ENCODE measurements at places on chromosomes 11 and 22.

DNA sequence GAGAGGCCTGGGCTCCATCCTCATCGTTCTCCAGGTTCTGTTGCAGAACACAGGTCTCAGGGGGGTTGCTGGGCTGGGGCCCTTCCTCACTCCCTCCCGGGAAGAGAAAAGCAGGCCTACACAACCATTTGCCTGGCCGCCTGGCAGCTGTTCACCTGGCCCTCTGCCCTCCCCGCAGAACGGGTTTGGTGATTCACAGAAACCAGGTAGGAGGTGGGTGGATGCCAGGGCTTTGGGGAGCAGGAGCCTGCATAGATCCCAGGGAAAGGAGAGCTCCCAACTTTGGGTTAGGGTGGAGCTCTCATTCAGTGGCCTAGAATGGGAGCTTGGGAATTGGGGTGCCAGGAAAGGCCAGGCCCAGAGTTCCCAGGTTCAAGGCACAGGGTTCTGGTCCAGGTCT, 995 bp downstream of the TMEM134 start:
- DNase-seq, result no peak

GRCh38 chr22:33130473-33130872, 72.3 kb upstream of the SYN3 start:
- DNase-seq, result no peak

- no peak for DNase-seq
Measured at GRCh38 chr11:47566149-47566698, 825 bp downstream of the PTPMT1 start.

DNA sequence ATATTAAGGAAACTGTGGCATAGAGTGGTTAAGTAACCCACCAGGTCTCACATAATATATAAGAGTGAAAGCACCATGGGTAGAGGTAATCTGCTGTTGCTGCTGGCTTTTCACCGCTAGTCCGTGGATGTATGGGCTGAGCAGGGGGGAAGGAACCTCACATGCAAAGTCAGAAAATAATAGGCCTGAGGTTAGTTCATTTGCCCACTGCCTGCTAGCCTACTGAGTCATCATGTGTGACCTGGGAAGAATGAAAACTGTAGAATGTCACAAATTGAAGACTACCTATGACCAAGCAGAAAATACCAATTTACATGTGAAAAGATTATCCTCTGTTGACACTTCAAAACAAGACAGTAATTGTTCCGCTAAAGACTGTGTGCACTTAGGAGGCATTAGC, 560.1 kb upstream of the FAT3 start:
- no peak for DNase-seq

GRCh38 chr11:33835143-33835878, 56.6 kb downstream of the LMO2 start:
- DNase-seq, result no peak

- no peak for DNase-seq
Measured at GRCh38 chr11:106421676-106422292, 344.3 kb downstream of the AASDHPPT start.

GRCh38 chr11:587978-588380, 11.7 kb downstream of the PHRF1 start:
- no peak for DNase-seq

DNA sequence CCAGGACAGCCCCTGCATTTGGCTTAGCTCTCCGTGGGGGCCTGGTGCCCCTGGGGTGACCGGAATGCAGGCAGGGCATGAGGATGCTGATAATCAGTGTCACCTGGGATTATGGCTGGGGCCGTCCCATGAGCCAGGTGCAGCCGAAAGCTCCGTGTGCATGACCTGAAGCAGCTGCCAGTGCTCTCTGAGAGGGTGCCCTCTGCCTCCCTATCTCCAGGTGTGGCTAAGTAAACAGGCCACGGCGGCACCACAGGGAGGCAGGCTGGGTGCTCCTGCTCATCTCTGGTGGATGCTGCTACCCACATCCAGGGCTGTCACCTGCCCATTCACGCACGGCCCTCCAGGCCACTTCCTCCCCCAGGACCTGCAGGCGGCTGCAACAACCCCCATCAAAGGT, 29.8 kb downstream of the DUSP8 start:
- no peak for DNase-seq

DNA sequence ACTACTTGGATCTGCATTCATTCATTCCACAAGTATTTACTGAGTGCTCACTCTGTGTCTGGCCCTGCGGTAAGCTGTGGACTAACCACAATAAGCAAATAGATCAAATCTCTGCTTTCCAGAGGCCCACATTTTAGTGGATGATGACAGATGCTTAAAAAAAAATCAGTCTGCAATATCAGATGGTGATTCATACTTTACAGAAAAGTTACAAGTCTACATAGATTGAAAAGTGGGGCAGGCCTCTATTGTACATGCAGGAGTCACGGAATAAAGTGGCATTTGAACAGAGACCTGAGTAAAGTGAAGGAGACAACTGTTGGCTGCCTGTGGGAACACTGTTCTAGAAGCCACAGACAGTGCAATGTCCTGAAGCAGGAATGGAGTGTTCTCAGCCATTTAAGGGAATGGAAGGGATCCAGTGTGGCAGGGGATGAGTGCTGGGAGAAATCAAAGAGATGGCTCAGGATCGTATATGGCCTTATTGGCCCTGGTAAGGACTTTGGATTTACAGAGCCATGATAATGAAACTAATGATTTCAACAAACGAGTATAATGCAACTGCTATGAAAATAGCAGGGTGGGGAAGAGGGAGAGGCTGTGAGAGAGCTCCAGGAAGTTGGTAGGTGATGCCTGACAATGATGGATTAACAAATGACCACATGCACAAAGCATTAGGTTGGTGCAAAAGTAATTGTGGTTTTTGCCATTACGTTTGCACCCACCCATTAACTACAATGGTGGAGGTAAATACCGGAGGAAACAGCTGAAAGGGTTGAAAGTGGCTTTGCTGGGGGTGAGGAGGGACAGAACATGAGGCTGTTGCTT, 31.1 kb downstream of the TMEM45B start:
- no peak for DNase-seq

DNA sequence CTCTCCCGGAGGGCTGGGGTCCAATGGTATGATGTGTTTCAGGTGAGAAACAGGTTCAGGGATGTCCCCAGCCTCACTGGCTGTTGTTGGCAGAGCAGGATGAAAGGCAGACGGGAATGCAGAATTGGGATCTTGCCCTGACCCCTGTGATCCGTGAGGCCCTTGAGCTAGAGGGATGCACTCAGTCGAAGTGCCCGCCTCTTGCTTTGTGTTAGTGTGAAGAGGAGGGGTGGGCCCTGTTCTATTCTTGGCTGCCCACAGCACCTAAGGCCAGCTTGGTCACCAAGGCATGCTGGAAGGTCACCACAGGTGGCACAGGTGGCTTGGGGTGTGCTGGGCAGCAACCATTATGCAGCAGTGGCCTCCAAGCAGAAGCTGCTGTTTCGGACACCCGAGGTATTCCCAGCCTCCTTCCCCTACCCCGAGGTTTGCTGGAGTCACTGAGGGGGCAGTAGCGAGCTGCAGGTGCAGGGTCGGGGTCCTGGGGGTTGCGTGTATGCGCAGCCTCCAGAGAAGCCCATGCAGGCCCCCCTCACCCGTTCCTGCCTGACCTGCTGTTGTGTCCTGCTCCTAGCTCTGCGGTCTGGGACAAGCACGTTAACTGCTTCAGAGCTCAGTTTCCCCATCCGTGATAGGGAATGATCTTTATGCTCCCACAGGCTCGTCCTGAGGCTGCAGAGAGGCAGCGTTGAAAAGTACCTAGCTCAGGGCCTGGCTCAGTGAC, 13.0 kb downstream of the LRP5 start:
- no peak for DNase-seq

DNA sequence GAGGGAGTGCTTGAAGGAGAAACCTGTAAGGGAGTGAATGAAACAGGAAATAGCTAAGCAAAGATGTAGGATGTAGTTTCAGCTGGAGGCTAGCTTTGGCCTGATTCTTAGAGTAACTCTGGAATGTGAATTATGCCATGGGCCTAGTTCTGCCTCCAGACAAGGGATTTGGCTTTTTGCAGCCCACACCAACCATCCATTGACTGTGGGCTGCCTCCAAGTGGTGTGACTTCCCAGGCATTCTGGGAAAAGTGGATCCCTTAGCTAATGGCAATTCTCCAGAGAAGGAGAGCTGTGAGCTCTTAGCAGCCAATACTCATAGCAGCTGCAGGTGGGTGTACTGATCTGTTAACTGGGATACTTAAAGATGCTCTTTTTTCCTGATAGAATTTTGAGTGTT, 2.0 kb upstream of the OR9I1 start:
- DNase-seq, result no peak

GRCh38 chr22:39175353-39176142, 23.1 kb upstream of the CBX7 start:
- no peak for DNase-seq

DNA sequence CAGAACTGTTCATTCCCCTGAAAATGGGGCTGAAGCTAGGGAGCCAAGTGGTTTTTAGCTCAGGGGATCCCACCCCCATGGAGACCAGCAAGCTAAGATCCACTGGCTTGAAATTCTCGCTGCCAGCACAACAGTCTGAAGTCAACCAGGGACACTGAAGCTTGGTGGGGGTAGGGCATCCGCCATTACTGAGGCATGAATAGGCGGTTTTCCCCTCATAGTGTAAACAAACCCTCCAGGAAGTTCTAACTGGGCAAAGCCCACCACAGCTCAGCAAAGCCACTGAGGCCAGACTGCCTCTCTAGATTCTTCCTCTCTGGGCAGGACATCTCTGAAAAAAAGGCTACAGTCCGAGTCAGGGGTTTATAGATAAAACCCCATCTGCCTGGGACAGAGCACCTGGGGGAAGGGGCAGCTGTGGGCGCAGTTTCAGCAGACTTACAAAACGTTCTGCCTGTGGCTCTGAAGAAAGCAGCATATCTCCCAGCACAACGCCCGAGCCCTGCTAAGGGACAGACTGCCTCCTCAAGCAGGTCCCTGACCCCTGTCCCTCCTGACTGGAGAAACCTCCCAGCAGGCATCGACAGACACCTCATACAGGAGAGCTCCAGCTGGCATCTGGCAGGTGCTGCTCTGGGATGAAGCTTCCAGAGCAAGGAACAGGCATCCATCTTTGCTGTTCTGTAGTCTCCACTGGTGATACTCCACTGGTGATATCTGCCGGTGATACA, 32.7 kb downstream of the GAB4 start:
- no peak for DNase-seq

DNA sequence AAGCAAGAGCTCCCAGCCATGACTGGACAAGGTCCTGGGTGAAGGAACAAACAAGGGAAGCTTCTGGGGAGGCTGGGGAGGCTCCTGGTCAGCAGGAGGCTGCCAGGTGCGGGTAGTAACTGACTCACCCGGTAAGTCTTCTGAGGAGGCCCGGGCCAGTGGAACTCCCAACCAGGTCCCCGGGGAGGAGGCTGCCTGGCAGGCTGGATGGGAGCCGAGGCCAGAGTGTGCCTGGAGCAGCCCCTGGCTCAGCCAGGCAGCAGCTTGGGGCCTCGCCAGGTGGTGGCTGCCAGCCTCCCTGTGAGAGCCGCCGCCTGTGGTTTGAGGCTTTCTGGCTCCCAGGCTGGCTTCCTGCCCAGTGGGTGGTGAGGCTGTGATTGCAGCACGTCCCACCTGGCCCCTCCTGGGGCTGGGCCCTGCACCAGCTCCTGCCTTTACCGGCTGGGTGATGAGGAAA, 46.2 kb downstream of the IGF2 start:
- DNase-seq, result no peak

DNA sequence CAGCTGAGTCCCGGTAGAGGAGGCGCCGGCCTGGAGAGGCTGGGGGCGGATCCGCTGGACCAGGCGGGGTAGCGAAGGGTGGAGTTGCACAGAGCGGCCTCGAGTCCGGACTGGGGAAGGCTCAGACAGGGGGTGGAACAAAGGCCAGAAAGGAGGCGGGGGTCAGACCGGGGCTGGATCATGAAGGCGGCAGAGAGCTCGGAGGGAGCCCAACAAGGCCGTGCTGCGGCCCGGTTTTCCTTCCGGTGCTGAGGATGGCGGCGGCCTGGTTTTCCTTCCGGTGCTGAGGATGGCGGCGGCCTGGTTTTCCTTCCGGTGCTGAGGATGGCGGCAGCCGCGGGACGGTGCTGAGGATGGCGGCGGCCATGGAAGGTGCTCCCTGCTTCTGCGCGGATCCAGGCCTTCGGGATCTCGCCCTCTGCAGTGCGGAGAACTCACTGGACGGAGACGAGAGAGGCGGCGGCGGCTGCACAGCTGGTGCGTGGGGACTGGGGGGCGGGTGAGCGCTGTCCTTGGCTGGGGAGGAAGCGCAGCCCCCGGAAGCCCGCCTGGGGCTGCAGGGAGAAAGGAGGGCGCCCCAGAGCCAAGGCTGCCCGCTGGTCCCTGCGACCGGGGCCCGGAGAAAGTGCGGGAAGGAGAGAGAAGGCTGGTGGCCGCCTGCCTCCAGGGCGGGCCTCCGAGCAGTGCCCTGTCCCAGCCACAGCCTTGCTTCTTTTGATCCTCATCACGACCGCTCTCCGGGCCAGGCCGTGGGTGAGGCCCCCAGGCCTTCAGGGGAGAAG, 350.4 kb upstream of the B3GAT1 start:
- DNase-seq, result no peak

- no peak for DNase-seq
Measured at GRCh38 chr11:8093931-8094575, 13.0 kb downstream of the TUB start.

- DNase-seq, result no peak
Measured at GRCh38 chr11:132790466-132790865, 741.8 kb downstream of the OPCML start.

DNA sequence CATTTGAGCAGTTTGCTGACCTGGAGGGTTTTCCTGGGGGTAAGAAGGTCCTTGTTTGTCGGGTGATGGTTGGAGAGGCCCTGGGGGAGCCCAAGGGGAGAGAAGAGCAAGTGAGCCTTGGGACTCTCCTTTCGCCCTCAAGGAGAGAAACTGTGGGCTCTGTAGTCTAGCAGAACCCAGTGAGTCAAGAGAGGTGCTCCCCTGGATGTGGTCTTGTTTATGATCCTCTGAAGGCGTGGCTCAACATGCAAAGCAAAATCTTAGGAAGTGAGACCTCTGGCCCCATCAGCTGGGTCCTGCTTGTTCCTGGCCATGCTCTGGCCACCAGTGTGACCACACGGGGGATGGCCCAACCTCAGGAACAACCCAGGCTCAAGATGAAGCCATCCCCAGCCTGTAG, 66.5 kb upstream of the ALX4 start:
- no peak for DNase-seq

DNA sequence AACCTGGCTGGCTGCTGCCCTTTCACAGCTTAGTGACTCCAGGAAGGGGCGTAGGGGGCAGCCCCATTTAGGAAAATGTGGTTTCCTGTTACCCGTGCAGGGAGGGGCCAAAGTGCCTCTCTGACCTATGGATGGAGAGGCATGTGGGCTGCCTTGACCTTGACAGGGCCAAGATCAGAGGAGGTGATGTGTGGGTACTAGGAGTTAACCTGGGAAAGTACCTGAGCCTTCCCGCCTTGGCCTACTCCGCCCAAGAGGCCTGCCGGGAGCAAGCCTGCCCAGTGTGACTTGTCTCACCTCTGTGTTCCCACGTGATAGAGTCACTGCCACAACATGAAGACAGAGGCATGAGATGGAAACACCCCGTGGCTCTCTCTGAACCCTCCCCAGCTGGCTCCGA, 33.4 kb downstream of the GRAMD4 start:
- no peak for DNase-seq

GRCh38 chr11:117020287-117020686, 77.9 kb downstream of the SIK3 start:
- no peak for DNase-seq
